ENCODE measurements at places on chromosomes 4 and X.

DNA sequence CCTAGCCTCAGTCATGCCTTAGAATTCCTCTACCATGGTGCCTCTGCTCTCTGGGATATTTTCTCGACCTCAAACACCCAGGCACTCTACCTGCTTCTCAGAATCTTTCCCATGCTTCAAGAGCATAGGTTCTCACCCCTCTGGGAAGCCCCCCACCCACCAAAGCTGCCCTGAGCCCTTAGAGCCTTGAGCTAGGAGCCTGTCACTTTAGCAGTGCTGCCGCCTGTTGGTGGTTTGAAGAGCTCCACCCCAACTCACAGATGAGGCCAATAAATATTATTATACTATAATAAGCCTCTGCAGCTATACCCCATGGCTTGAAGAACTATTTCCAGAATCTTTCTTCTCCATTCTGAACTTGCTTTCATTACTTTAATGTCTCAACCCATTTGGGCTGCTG lies 109.7 kb downstream of the RTL5 start:
- peak; percentile 27 for DNase-seq

DNA sequence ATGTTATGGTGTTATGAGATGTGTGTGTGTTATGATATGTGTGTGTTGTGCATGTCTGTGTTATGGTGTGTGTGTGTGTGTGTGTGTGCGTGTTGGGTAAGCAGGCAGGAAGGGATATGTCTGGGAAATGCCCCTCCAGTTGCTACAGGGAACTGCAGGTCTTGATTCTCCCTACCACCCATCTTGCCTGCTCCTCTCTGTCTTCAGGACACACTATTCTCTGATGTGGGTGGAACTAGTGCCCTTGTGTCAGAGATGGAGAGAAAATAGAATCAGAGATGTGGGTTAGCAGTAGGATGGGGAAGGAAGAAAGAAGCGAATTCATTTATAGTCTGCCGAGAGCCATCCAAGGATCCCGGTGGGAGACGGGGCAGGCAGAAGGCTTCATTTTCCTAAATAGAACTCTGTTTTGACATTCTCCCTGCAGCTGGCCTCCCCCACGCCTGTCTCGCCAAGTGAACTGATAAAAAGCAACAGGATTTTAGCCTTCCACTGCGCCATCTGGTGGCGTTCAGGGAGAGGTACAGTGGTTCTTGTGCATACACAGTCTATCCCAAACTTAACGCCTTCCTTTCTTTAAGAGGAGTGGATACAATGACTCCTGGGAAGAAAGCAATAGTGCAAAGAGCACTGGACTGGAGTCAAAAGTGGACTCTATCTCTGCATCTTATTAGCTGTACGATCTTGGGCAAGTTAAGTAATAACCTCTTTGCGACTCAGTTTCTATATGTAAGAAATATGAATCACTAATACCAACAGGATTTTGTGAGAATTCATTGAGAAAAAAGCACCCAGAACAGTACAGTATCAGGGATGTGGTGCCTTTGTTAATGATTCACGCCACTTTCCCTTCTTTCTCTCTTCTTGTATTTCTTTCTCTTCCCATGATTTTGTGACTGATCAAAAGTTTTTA lies 14.1 kb upstream of the MGST2 start:
- DNase-seq: peak; percentile 81

- DNase-seq: peak; percentile 39
Observed at GRCh38 chrX:25049357-25049756, 33.6 kb upstream of the ARX start.

DNA sequence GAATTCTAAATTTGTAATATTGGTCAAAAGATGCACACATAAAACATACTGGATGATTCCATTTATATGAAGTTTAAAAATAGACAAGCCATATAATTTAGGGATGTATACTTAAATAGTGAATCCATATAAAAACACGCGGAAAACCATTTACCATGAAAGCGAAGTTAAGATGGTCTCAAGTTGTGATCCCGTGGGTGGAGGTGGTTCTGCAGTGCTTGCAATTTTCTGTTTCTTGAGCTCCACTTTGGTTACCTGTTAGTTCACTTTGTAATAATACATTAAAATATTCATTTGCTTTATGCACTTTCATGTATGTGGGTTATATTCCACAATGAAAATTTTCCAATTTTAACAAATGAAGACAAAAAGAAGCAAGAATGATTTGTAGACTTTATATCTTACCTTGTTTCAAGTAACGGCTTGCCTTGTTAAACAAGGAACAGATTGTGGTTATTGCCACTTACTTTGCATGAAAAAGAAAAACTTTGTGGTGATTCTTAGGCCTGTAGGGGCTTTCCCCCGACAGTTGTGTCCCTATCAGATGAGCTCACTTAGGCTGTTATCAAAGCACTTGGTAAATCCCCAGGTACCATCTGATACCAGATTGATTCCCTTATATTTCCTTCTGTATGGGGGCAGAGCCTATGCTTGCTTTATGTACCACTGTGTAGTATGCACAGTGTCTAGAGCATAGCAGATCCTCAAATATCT lies 12.2 kb downstream of the UCP1 start:
- no peak for DNase-seq

DNA sequence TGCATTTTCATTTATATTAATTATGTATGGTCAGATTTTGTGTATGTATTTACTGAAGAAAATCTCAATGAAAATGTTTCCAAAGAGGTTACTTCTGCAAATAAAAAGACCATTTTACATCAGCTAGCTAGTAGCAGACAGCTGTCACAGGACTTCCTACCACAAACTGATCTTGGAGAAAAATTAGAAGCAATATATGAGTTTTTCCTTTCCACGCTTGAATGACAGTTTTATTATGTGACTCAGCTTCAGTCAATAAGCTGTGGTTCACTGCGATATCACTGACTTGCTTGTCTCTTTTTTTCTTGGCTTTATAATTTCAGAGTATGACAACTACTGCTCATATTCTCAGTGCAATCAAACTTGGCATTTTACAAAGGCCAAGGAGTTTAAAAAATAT lies 787.4 kb upstream of the GALNTL6 start:
- DNase-seq: peak; percentile 26

DNA sequence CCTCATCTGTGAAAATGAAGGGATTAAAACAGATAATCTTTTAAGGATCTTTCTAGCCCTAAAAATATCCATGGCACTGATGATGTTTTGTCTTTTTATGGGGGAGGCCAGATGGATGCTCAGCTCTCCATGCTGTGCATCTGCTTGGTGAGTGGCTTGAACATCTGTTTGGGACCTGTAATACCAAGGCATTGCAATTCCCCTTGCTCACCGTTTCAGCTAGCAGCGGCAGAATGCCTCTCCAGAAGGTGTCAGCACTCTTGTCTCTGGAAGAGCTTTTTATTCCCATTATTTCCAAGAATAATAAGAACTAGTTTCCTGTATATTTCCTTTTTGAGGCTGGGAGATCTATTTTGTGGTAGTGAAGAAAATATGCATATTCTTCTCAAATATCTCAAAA lies 151.9 kb upstream of the ANK2 start:
- no peak for DNase-seq

- no peak for DNase-seq
Observed at GRCh38 chrX:132940727-132941327, 17.6 kb downstream of the HS6ST2 start.

GRCh38 chr4:93810340-93810992 lies 18.1 kb upstream of the ATOH1 start:
- DNase-seq: no peak

GRCh38 chrX:1466232-1466661 lies 13.5 kb upstream of the ASMTL start:
- DNase-seq: no peak

DNA sequence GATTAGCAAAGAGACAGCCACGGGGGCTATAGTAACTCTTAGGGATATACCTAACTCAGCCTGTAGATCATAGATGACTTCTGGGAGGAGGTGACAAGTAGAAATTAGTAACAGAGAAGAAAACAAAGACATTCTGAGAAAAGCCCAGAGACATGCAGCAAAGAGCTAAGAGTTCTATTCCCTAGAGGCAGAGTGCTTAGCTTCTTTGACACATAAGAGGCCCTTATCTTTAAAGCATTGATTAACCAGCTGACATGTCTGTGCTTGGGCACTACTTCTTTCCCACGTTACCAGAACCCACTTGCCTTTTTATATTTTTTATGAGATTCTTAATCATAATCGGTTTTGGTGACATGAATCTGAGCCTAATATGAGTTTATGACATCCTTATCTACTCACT lies 179.5 kb downstream of the GABRB1 start:
- DNase-seq: no peak

DNA sequence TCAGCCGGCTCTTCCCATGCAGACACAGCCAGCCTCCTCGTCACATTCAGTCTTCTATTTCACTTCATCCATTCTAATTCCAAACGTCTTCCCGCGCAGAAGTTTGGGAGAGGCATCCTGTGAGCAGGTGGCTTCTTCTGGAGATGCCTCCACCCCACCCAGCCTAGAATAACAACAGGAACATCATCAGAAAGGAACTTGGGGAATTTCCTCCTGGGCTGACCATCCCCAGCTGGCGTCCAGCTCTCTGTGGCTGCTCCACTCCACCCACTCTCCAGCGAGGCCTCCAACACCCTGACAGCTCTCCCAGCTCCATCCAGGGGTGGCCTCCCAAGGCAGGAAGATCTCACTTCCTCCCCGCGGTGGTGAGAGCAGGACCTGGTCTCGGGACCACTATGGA lies 5.5 kb upstream of the C4orf50 start:
- DNase-seq: no peak
